ENCODE measurements at places on chromosomes 13 and 19.

DNA sequence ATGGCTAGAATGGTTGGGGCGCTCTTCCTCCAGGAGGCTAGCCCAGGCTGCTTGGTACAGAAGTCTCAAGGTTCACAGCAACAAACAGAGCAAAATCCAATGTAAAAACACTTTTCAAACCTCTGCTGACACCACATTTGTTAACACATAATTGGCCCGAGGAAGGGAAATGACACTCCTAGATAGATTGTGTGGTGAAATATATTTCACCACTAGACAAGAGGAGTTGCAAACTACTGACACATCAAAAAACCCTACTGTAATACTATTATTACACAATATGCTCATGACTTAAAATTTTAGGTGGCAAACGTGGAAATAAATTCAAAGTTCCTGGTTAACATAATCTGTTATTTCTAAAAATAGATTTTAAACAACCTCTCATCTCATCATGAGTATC, 643.6 kb downstream of the PCDH9 start:
- no peak for DNase-seq

- DNase-seq: no peak
Observed at GRCh38 chr19:47821460-47822020, at the start of gene CRX. TSS of gene CRX (plus strand) at chr19:47821937. CDS start at chr19:47834444, 12,507 bp downstream.

GRCh38 chr13:97276862-97277269, 54.7 kb downstream of the MBNL2 start:
- DNase-seq: no peak

DNA sequence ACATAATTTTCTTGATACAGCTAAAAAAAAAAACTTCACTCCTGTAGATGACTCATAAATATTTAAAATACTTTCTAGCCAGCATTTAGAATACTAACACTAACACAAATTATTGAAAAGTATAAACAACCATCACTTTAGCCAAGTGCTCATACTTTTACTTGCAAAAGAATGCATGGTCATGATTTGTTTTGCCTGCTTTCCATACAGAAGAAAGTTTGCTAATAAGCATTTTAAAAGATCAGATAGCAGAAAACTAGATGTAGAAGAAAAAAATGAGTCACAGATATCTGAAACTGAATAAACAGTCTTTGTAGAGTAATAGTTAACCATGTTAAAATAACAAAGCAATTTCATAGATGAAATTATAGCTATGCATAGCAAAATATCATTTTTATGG, 2280.4 kb upstream of the PCDH20 start:
- DNase-seq: no peak

GRCh38 chr19:2221918-2222317, 14.2 kb downstream of the PLEKHJ1 start:
- no peak for DNase-seq

- DNase-seq: no peak
Observed at GRCh38 chr13:105255472-105255871, 1280.0 kb downstream of the EFNB2 start.
